ENCODE measurements at places on chromosomes 6 and 20.

- no peak for DNase-seq
Measured at GRCh38 chr6:83307849-83308248, 114.7 kb downstream of the RWDD2A start.

GRCh38 chr6:45427726-45428125 lies 50.0 kb upstream of the SUPT3H start:
- no peak for DNase-seq

DNA sequence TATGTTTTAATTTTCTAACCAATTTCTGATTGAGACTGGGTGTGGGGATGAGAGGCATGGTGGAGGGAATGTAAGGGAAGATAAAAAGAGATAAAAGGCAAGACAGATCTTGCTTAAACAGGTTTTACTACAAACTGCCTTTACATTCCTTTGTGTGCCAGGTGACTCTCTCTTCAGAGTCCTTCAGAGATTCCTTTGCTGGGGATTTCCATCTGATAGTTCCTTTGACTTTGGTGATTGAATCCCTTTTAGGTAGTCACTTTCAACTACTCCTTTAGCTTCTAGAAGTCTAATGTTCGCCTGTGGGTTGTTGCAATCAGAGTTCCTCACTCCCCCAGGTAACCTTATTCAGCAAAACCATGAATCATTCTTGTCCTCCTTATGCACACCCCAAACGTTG lies 283.3 kb upstream of the MANEA start:
- no peak for DNase-seq

DNA sequence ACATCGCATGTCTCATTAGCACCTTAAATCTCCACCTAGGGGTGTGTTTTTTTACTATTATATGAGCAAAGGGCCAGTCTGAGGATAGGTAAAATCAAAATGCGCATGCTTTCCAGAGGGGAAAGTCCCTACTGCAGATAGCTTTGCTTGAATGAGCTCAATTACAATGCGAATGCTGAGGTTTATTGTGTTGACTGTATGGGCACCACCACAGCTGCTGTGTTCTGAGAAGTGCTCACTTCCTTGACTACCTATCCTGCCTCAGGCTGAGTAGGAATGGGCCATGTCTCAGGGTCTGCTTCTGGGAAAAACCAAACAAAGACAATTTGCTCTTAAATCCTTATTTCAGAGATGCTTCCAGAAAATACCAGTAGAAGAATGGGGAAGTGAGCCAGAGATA lies 36.6 kb downstream of the MOCS1 start:
- no peak for DNase-seq

GRCh38 chr20:24350923-24351368 lies 118.5 kb upstream of the SYNDIG1 start:
- DNase-seq, result no peak

DNA sequence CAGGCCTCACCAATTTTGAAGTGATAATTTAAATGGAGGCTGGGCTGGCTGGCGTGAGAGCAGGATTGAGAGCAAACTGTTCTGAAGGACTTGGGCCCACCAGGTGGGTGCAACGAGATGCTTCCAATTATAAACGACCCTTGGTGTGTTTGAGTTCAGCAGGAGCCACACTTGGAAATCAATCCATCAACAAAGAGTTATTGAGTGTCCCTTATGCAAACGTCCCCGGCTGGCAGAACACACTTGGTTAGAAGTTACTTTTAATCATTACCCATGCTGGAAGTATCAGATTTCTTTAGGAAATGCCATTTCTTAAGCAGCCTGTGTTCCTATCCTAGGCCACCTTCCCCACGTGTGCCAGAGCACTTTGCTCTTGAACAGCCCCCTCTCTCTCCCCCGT lies 37.8 kb upstream of the ZNF831 start:
- no peak for DNase-seq

GRCh38 chr6:44059359-44060346 lies 67.6 kb downstream of the MRPL14 start:
- DNase-seq, result no peak

DNA sequence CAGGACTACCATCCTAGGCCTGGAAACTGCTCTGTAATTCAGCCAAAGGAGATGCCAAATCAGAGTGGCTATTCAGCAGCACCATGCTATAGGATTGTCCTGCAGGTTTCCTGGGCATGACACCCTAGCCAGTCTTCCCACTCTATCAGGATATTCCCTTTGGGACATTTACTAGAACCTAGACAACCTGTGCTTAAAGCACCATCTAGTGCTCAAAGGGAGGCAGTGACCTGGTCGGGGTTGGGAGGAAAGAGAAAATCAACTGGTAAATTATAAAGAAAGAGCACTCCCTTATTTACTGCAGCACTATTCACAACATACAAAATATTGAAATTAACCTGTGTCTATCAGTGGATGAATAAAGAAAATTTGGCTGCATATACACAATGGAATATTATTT lies 67.2 kb upstream of the SMLR1 start:
- no peak for DNase-seq

- DNase-seq, result no peak
Measured at GRCh38 chr20:39057143-39057542, 95.0 kb downstream of the DHX35 start.

- no peak for DNase-seq
Measured at GRCh38 chr6:81933608-81934051, 181.1 kb upstream of the TENT5A start.

DNA sequence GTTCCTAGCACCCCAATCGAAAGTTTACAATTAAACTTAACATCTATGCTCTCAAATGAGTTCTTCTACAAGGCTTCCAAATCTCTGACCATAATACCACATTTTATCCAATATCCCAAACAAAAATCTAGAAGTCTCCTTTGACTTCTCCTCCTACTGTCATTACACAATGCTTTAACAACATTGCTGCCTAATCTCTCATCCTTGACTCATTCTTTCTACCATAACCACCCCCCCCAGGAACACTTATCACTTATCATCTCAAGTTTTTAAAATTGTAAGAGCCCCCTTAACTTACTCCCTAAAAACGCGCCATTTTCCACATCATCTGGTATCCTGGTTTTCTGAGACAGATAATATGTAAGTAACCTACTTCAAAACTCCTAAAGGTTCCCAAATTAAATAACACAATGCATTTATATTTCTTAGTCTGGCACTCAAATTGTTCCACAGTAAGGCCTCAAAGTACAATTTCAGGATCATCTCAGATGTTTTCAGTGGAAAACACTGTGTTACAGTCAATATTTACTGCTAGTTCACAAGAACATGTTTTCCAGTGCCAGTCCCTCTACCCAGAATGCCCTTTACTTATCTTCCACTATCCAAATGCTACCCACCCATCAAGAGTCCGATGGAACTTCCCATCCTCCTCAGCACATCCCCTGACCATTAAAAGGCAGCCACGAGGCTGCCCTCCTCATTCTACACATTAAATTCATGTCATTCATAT lies 308.2 kb upstream of the THEMIS start:
- DNase-seq, result no peak

- DNase-seq, result no peak
Measured at GRCh38 chr6:71480577-71480976, 192.0 kb downstream of the OGFRL1 start.

DNA sequence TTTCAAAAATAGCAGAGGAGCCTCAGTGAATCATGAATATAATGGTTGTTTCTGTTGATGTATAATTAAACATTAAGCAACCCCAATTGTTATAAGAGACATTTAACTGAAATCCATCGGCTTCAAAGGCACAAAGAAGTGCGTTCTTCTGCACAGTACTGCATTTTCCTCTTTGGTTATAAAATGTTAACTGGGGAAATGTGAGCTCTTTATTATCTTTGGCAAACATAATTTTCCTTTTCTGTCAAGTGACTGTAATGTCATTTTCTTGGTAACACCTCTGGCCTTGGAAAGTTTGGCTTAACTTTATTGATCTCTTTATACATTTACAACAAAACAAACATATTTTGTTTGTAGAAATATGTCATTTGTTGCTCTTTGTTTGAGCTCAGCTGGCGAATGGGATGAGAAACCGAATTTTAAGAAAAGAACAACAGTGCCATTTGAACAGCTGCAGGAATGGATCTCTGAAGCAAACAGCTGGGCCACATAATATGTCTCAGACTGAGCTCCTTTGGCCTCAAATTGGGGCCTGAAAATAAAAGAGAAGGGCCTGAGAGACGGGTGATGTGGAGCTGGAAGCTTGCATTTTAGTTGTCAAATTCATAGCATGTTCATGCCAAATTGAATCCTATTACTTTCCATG lies 427.0 kb upstream of the SPTLC3 start:
- DNase-seq, result no peak

DNA sequence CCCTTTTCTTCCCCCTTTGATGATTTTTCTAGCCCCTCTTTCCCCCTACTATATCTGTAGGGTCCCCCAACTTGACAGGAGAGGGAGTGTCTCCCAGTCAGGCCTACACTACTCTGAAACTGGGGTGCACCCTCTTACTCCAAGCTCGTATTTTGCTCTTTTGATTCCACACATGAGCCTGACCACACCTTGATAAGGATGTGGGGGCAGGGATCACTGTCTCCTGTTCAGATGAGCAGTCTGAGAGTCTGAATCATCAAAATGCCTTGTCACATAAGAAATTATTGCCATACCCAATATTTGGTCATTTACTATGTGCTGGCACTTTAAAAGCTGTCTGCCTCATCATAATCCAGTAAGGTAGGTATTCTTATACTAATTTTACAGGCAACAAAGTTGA lies 15.9 kb downstream of the PNPLA1 start:
- no peak for DNase-seq

- DNase-seq, result no peak
Measured at GRCh38 chr6:4849226-4850022, 73.2 kb downstream of the CDYL start.

GRCh38 chr6:12030993-12031550 lies 19.0 kb downstream of the HIVEP1 start:
- no peak for DNase-seq

Measured in kidney epithelial cell (primary cell).